ENCODE measurements at places on chromosomes 2 and 18.

DNA sequence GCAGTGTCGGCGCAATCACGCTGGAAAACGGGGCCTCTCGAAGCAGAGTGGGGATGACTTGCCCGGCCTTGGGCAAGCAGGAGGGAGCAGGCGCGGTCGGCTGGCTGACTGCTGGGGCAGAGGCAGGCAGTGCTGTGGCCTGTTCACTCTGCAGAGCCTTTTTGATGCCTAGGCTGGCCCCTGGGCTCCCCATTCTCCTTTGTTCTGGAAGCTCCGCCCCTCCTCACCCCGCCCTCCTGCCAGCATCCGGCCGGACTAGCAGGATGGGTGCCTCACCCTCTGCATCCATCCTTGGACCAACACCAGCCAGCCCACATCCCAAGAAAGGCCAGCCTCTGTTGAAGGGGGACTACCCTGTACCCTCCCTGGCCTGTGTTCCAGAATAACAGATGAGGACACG lies at the start of gene ASPRV1:
TSS of gene ASPRV1 (minus strand) at position 136 of the 400 bp plus-strand sequence. CDS start 195 bp downstream, outside the sequence.
- DNase-seq = no peak

- no peak for DNase-seq
Observed at GRCh38 chr2:128646091-128646490, 327.4 kb upstream of the HS6ST1 start.

- no peak for DNase-seq
Observed at GRCh38 chr2:240451791-240452461, 16.5 kb downstream of the GPC1 start.

GRCh38 chr2:48328159-48328809 lies 201.7 kb upstream of the STON1 start:
- DNase-seq = no peak

DNA sequence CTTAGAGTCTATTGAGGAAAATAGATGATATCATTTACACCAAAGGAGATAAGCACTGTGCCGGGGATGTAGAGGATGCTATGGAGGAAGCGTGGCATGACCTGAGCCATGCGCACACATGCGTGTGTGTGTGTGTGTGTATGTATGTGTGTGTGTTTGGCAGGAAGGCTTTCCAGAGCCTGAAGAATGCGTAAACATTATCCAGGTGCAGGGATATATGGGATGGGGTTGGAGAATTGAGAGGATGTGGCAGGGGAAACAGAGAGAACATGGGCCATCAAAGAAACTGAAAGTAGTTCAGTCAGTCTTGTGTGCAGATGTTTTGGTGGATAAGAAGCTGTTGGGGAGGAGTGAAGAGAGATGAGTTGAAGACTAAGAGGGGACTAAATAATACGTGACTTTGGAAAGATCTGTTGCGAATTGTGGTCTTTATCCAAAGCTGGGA lies 9.3 kb upstream of the STAT1 start:
- DNase-seq = no peak

- DNase-seq = no peak
Observed at GRCh38 chr2:39435234-39435633, 1.9 kb downstream of the MAP4K3 start.

- DNase-seq = no peak
Observed at GRCh38 chr2:12110074-12110473, 363.6 kb downstream of the LPIN1 start.

GRCh38 chr2:74414881-74415761 lies 6.3 kb downstream of the C2orf81 start:
- no peak for DNase-seq

DNA sequence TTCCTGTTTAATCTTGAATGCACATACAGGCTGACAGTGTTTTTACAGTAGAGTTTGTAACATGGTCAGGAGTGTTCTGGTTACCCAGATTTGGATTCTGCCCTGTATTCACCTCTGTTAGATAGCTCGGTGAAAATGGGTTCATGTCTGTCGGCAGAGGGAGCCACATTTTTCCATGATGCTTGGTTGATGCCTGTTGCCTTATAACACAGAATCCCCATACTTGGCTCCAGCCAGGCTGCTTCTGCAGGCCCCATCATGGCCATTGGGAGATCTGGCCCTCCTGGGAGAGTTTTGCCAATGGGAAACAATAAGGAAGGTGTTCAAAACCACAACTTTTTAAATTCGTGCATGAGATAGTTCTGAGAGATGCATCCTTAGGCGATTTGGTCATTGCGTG lies 78.1 kb downstream of the WDSUB1 start:
- peak; percentile 70 for DNase-seq

GRCh38 chr2:8676191-8676920 lies 5.5 kb upstream of the ID2 start:
- peak; percentile 95 for DNase-seq

- no peak for DNase-seq
Observed at GRCh38 chr2:127145280-127145895, 38.4 kb upstream of the BIN1 start.

DNA sequence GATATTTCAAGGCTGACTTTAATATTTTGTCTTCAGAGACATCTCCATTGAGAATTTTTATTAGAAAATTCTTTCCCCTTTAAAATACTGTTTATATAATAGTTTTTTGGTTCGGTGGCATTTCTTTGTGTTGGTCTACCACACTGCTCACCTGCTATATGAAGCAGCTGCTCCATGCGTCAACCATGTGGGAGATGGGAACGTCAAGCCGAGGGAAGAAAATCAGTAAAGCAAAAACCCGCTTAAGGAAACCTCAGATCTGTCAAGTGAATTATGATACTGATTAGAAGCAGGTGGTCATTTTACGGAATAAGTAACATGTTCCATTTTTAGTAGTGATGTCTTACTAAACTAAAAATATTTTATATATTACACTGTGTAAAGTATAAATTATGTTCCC lies 5.6 kb upstream of the TMEM17 start:
- DNase-seq = no peak

Data from coronary artery (tissue), 2 donors.